CD4-positive, alpha-beta T cell (primary cell): ENCODE measurements at places on chromosomes 16 and 17. TPM values are rescaled to one million over a fixed set of nuclear protein-coding genes. Genes with fewer than 3 reads are reported as not detected.

GRCh38 chr17:7439462-7440112, at the start of gene FGF11:
Gene FGF11 (plus strand): TSS chr17:7439512. CDS start chr17:7439621, 109 bp downstream.
- no peak for DNase-seq

- DNase-seq: no peak
Measured at GRCh38 chr17:4378626-4379025, 12.2 kb upstream of the UBE2G1 start.

Gene HOXB5
- not detected for total RNA-seq

Gene ACBD4
- total RNA-seq: 24.8 TPM

GRCh38 chr16:73793260-73793659, 503.4 kb upstream of the PSMD7 start:
- DNase-seq: no peak

DNA sequence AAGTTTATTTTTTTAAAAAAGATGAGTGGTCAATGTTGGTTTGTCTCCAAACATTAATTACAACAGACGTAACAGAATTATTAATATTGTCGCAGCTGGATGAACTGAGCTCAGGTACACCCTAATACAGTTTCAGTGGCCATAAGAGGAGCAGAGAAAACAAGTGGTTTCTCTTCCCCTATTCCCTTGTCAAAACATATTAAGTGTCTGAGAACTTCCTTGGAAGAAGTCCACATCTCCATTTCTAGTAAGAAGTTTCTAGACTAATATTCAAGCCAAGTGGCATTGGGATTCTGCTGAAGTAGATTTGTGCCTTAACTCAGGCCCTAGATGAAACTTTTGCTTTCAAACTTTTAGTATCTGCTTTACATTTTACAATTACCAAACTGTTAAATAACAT, 47.7 kb downstream of the GNA13 start:
- no peak for DNase-seq

Gene SLC47A1
- not detected for total RNA-seq

GRCh38 chr16:52561910-52562741, 15.2 kb upstream of the TOX3 start:
- no peak for DNase-seq

DNA sequence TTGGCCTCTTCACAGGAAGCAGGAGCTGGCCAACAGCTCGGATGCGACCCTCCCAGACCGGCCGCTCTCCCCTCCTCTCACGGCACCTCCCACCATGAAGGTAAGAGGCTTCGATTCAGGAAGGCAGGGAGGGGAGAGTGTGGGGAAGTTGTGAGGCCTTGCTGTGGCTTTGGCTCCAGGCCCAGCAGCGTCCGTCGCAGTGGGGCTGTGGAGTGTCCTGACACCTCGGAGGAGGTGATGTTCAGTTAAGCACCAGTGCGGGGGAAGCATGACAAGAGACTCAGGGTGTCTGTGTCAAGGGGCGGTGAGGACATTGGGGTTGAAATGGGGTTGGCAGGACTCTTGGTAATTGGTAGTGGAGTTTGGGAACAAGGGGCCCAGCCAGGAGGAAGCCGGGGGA, 109.0 kb downstream of the RAP1GAP2 start:
- DNase-seq: no peak

Gene DLX3
- not detected for total RNA-seq

Gene KRT12
- not detected for total RNA-seq

DNA sequence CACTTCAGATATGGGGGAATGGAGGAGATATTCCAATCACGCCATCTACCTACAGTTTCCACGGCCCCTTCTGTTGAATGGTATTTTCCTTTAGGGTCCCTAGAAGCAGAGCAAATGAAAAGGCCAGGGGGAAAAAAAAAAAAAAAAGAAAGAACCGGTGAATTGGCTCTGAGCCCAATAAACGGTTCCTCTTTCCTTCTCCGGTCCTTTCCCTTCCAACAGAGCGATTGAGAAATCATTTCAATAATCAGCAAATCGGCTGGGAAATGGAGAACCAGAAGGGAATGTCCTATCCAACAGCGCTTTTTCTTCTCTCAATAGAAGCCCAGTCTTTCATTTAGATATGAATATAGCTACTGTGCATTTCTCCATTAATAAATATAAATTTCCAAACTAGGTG, 26.8 kb upstream of the HOXB13 start:
- no peak for DNase-seq

DNA sequence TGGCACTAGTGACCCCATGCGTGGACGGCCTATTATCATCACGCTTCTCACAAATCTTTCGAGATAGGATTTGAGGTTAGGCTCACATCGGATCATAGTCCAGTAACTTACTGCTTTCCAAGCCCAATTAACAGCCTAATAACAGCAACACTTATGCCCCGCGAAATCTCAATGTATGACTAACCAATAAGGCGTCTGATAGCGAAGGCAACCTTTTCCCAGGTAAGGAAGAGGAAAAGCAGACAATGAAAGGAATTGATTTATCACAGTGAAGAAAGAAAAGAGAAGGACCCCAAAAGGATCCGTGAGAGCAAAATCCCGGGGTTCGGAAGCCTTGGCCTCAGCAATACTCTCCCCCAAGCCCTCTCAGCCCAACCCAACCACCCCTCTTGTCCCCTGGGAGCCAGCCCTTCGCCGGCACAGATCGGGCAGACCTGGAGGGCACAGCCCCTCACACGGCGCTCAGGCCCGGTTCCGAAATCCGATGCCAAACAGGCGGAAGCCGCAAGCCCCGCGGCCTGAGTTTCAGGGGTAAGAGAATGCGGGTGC, 534 bp downstream of the GPATCH8 start:
- DNase-seq: no peak

DNA sequence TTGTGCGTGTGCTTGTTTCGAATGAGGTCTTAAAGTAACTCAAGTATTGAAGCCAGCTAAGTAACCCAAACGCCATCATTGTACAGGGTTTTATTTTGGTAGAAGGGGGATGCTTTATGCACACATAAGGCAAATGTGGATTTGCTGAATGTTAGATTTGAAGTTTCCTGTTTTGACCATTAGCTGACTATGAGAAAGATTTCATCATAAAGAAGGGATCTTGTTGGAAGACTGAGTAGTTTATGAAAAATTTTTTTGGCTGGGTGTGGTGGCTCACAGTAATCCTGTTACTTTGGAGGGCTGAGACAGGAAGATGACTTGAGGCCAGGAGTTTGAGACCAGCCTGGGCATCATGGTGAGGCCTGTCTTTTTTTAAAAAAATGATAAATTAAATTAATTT, 10.0 kb upstream of the ZFP3 start:
- no peak for DNase-seq

- DNase-seq: peak; percentile 61
Measured at GRCh38 chr17:48804936-48805411, 12.1 kb downstream of the TTLL6 start.

GRCh38 chr17:15507001-15507400, 39.6 kb upstream of the CDRT4 start:
- DNase-seq: no peak

GRCh38 chr17:32016231-32016630, 9.0 kb downstream of the LRRC37B start:
- no peak for DNase-seq

DNA sequence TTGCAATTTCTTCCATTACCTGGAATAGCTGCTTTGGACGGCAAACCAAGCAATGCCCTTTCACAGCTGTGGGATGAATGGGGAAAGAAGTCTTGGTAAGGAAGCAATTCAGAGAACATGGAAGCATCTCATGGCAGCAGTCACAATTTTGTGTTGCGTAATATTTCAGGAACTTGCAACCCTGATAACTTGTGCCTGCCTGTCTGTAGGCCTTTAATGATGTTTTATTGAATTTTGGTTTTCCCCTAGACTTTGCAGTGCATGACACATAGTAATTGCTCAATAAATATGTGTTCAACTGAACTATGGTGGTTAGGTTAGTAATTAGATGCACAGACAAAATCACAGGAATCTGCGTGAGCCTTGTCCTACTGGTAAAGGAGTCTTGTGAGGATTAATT, 439.5 kb downstream of the WWOX start:
- no peak for DNase-seq

Gene DNAAF1
- total RNA-seq: not detected

DNA sequence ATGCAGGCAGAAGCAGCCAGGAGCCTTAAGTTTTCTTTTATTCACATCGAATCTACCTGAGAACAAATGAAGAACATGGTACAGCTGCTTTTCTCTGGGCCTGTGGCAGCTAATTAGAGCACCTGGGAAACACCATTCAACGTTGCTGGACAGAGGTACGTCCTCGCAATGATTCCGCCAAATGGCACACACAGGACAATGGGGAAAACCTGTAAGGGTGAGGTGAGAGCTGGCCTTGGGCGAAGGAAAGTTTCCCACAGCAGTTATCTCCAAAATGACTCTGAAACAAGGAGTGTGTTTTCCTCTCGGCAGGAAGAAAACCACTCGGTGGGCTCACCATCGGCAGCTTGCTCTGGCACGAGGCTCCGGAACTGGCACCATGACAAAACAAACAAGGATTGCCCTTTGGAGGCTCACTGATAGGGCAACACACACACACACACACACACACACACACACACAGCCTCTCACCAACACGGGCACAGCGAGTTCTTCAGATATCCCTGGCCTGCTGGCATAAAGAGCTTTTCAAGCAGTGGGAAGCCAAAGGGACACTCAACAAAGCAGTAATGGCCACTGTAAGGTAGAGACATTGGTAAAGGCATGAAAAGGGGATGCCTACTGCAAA, 73.7 kb downstream of the ZFHX3 start:
- no peak for DNase-seq

DNA sequence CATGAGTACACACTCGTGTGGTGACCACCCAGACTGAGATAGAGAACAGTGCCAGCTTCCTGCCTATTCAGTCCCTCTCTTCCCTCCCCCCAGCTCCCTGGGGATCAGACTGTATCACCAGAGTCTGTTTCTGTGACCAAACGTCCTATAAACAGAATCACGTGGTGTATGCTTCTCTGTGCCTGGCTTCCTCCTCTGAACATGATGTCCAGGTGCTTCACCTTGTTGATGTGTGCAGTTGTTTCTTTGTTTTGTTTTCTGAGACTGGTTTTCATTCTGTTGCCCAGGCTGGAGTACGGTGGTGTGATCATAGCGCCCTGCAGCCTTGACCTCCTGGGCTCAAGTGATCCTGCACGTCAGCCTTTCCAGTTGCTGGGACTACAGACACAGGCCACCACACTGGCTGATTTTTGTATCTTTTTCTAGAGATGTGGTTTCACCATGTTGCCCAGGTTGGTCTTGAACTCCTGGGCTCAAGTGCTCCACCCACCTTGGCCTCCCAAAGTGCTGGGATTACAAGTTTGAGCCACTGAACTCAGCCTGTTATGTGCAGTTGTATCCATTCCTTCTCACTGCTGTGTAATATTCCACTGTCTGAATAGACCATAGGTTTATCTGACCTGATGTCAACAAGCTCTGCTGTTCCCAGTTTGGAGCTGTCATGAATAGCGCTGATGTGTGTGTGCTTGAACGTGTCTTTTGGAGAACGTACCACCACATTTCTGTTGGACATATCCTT, 28.9 kb upstream of the PRM1 start:
- no peak for DNase-seq

Gene RNF112
- total RNA-seq: 1.5 TPM

DNA sequence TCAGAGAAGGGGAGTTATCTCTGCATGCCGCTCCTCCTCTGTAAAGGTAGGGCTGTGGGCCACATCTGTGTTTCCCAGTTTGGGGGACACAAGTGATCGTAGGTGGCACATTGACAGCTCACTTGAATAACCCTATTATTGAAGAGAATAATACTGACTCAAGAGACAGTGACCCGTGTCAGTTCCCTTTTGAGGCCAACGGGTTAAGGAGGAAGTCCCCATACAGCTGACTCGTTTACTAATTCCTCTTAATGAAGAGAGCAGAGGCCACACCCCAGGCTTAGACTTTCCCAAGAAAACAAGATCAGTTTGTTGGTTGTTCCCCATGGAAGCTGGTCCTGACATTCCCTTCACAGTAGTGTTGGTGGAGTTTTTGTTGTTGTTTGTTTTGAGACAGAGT, 33.0 kb downstream of the IL4R start:
- no peak for DNase-seq
